Type B pancreatic cell (in vitro differentiated cells): ENCODE measurements at places on chromosomes 2 and 18.

- no peak for DNase-seq
These were observed 310.7 kb downstream of the CLIP4 start for GRCh38 chr2:29425866-29426265.

DNA sequence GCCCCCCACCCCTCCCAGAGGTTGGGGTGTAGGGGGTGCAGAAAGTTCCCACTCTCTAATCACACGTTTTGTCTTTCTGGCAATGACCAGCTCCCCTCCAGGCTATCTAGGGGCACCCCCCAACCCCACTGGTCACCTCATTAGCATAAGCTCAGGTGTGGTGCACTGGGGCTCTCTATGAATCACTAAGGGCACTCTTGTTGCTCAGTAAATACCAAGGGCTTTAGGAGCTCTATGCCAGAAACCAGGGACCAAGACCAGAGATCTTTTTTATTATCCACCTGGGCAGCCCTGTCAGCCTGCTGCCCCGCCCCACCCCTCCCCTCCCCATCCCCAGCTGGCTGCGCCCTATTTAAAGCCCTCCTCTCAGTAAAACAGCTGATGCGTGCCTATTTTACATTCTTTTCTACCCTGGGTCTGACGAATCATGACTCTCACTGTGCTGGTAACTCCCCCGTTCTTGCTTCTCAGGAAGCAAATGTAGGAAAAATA is 24.3 kb downstream of the NCK2 start:
- DNase-seq, result no peak

- DNase-seq, result no peak
These were observed 129.4 kb upstream of the RAB12 start for GRCh38 chr18:8479789-8480188.

GRCh38 chr18:79106084-79106483 is 36.9 kb downstream of the ATP9B start:
- DNase-seq, result no peak

- no peak for DNase-seq
These were observed 142.9 kb upstream of the NXPH2 start for GRCh38 chr2:138922973-138923563.

DNA sequence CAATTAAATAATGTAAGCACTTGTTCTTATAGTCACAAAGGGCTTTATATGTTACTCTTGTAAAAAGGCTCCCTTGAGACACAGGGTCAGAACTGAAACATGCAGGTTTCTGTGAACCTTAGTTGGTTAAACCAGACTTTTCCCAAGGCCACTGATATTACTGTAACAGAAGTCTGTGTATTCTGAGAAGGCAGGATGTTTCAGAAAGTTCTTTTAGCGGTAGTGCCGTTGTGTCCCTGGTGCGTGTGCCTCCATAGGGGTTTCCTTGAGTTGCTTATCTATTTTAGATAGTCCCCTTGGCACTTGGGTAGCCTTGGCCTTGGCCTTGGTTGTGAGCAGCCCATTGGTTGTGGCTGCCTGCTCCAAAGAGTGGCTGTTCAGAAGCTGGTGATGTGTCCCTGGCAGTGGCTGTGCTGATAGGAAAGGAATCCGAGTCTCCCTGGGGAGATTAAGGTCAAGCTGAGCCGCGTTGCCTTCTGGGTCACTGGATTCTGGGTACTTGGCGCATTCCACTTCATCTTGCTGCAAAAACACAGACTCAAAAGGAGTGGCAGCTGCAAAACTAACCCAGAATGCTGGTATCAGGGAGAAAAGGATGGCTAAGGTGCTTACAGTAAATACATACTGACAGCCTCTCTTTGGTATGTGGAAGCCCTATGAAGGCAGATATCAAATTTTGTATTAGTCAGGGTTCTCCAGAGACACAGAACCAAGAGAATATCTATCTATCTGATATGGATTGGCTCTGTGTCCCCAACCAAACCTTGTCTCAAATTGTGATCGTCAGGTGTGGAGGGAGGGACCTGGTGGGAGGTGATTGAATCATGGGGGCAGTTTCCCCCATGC is 69.7 kb downstream of the FHOD3 start:
- no peak for DNase-seq

DNA sequence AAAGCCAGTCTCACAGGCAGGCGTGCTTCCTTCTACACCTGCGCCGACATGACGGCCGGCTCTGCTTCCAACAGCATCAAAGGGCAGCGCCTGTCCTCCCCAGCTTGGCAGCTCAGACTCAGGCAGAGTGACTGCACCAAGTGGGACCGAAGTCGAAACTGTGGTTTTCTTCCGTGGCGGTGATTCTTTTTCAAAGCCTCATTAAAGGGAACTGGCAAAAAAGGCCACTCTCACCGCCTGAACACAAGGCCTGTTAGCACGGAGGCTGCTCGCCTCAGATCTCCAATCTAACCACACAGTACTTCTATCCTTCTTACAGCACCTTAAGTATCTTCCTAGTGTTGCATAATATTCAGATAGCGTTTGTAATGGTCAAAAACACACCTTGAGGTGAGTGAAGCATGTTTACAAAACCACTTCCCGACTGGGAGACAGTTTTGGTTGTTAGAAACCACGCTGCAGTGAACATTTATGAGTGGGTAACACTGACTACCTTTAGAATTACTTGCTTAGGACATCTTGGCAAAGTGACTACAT is 236.4 kb downstream of the HDAC4 start:
- peak; percentile 64 for DNase-seq

DNA sequence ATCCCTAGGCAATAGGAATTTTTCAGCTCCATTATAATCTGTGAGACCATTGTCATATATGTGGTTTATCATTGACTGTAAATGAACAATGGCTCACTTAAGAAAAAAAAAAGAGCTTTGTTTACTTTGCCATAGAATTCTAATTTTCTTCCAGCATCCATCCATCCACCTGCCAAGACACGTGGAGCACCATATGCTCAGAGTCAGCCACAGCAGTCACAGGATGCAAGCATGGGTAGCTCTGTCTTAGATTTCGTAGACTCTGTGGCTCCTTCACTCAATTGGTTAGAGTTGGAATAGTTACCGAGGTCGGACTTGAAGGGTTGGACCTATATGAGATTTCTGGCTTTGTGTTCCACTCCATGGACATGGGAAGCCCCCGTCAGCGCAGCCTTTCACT is 75.6 kb downstream of the COA5 start:
- DNase-seq, result no peak

DNA sequence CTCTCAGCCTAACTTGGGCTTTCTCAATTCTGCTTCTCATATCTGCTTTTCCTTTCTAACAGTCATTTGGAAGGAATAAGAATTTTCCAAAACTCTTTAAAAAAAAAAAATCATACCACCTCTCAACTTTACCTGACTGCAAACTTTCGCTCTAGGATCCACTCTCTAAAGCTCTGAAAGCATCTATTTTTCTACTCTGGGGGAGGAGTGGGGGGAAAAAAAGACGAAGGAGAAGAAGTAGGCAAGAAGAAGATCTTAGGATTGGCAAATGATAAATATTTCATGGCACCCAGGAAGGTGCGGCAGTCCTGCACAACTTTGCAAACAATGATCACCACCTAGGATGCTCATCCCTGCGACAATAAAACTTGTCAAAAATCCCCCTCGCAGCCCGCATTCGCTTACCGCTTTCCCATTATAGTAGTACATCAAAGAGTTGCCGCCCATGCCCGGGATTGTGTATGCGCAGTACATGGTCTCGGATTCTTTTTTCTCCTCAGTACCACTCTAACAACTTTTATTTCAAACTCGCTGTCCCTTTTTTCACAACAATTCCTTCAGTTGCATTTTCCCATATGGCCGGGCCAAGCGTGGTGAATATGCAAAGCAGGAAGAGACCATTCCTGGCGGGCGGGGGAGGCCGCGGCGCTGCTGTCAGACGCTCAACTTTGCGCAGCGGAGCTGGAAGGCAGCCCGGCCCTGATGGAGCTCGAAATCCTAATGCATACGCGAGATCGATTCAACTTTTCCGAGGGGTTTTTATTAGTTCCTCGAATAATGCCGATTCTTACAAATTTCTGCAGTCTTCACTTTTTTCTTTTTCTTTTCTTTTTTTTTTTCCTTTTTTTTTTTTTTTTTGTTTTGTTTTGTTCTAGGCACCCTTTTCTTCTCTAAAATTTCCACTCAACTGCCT is 266.5 kb downstream of the TCF4 start:
- DNase-seq, result peak; percentile 87

DNA sequence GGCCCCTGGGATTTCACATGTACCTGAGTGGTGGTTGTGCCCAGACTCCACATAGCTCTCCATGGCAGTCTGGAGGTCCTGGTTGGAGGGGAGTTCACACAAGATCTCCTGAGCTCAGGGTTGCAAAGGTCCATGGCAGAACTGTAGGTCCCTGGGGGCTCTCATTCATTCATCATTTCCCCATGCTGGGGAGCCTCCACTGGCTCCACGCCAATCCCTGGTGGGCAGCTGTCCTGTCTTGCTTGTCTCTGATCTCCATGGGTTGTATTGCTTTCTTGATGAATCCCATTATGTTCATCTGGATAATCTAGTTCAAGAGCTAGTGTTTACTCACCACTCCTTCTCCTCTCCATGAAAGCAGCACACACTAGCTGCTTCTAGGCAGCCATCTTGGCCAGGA is 42.4 kb downstream of the ZSWIM2 start:
- DNase-seq, result no peak
